Progenitor cell of endocrine pancreas (in vitro differentiated cells): ENCODE measurements at places on chromosomes 2 and 18.

GRCh38 chr2:57890464-57890863 is 156.1 kb upstream of the VRK2 start:
- no peak overlapping the region for H3K4me3 ChIP-seq
- H3K4me1 ChIP-seq, result peaks cover 15% of the 10 kb centered on the region
- DNase-seq, result no peak
- no peaks in the 10 kb centered on the region for H3K27me3 ChIP-seq
- H3K36me3 ChIP-seq, result no peaks in the 10 kb centered on the region

DNA sequence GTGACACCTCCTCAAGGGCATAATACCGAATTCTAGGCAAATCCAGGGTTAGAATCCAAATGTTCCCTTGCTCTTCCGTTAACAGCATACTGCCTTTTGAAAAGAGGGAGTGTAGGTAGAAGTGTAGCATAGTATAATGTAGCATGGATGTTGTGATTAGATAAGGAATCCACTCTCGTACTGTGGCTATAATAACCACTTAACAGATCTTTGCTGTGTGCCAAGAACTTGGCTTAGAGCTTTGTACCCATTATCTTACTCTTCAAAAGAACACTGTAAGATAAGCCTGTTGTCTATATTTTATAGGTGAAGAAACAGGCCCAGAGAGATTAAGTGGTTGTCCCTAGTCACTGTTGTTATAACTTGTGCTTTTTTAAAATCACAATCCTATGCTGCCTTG is 24.2 kb downstream of the WDR75 start:
- no peak overlapping the region for H3K4me3 ChIP-seq
- no peak overlapping the region for H3K27ac ChIP-seq
- H3K4me1 ChIP-seq, result no peaks in the 10 kb centered on the region
- H3K27me3 ChIP-seq, result no peaks in the 10 kb centered on the region

- no peaks in the 10 kb centered on the region for H3K36me3 ChIP-seq
- no peak overlapping the region for H3K4me3 ChIP-seq
- DNase-seq, result no peak
- peaks cover 10% of the 10 kb centered on the region for H3K4me1 ChIP-seq
Observed at GRCh38 chr18:23971666-23972230, 42.8 kb upstream of the TTC39C start.

DNA sequence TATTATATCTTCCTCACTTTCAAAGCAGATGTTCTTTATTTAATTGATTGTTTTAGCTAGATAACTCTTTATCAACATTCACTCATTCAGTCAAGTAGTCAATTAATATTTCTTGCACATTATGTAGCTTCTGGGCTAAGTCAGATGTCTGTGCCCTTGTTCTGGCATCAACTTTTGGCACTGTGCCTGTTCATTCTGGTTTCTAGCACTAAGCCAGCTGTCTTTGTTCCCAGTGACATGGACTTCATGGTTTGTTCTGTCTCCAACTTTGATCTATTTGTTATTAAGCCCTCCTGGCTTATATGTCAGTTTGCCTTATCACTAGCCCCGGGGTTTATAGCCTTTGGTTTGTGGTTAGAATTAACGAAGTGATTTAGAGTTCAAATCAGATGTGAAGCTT is 247.9 kb upstream of the SYT4 start:
- no peak overlapping the region for H3K27ac ChIP-seq
- no peaks in the 10 kb centered on the region for H3K36me3 ChIP-seq
- no peaks in the 10 kb centered on the region for H3K4me1 ChIP-seq
- DNase-seq, result no peak
- H3K27me3 ChIP-seq, result no peaks in the 10 kb centered on the region

GRCh38 chr18:40215979-40216378 is 1739.1 kb upstream of the PIK3C3 start:
- DNase-seq, result no peak
- H3K4me3 ChIP-seq, result no peak overlapping the region
- no peak overlapping the region for H3K27ac ChIP-seq
- no peaks in the 10 kb centered on the region for H3K4me1 ChIP-seq
- no peaks in the 10 kb centered on the region for H3K36me3 ChIP-seq
- H3K27me3 ChIP-seq, result no peaks in the 10 kb centered on the region

GRCh38 chr18:63132819-63133200 is 186.8 kb downstream of the BCL2 start:
- DNase-seq, result no peak
- peaks cover 8% of the 10 kb centered on the region for H3K4me1 ChIP-seq
- H3K4me3 ChIP-seq, result no peak overlapping the region

GRCh38 chr2:217655651-217656050 is 347.1 kb downstream of the TNS1 start:
- no peaks in the 10 kb centered on the region for H3K36me3 ChIP-seq
- peaks cover 6% of the 10 kb centered on the region for H3K4me1 ChIP-seq

DNA sequence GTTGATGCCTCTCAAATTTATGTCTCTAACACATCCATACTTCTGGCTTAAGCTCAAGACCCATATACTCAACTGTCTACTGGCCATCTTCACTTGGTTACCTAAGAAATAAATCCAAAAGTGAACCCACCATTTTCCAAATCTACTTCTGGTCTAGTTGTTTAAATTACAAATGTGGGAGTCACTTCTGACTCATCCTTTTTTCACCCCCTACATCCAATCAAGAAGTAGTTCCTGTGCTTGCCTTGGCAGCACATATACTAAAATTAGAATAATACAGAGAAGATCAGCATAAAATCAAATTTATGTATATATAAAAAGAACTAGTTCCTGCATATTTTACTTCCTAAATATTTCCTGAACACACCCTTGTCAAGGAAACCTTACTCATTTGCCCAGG is 53.6 kb downstream of the STRN start:
- H3K4me3 ChIP-seq, result no peak overlapping the region
- DNase-seq, result no peak

DNA sequence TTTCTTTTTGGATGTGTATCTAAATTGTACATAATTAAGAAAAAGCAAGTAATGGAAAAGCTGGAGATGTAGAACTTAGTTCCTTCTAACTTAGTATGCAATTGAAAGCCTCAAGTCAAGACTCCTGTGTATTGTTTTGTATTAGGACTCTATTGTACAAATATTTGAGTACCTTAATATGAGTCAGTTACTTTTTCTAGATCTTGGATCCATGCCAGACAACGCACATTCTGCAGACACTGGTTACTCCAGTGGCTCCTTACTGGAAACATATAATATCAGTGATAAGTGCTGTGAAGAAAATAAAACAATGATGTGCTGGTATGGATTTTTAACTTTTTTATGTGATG is 1.5 kb downstream of the SLC39A10 start:
- H3K4me3 ChIP-seq, result peak overlapping the region; percentile 97
- peak overlapping the region; percentile 99 for H3K27ac ChIP-seq
- no peak for DNase-seq
- H3K27me3 ChIP-seq, result no peaks in the 10 kb centered on the region

DNA sequence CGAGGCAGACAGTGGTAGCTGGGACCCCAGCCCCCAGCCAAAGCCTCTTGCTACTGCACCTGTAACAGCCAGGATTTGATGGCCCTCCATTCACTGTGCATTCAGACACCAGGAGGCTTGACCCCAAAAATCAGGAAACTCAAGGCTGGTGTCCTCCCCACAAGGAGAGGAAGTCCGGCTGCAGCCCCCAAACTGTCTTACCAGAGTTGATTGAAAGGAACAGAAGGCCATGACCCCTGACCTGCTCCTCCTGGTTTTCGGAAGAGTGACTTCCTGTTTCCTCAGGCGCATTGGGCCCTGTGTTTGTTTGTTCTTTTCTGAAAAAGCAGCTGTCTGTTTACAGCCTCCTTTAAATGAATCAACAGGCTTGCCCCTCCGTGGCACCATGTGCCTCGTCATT is 111.6 kb downstream of the RNF144A start:
- no peaks in the 10 kb centered on the region for H3K27me3 ChIP-seq
- H3K4me3 ChIP-seq, result no peak overlapping the region
- peaks cover 2% of the 10 kb centered on the region for H3K4me1 ChIP-seq
- no peak overlapping the region for H3K27ac ChIP-seq

GRCh38 chr2:141699573-141699972 is 431.2 kb downstream of the LRP1B start:
- no peak for DNase-seq
- H3K36me3 ChIP-seq, result no peaks in the 10 kb centered on the region
- H3K4me3 ChIP-seq, result no peak overlapping the region
- H3K27ac ChIP-seq, result no peak overlapping the region

DNA sequence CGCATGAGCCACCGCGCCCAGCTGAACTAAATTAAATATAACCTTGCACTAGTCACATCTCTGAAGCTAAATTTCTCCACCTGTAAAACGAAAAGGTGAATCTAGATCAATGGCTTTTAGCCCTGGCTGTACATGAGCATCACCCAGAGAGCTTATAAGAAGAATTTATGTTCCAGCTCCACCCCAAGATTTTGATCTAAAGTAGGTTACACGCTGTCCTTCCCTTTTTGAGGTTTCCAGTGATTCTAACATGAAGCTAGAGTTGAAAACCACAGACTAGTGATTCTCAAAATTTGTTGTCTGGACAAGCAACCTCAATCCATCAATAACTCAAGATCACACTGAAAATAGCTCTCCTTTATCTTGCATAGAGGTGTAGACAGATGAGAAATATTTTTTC is 208.8 kb upstream of the CRIM1 start:
- H3K27ac ChIP-seq, result no peak overlapping the region
- H3K36me3 ChIP-seq, result no peaks in the 10 kb centered on the region
- no peaks in the 10 kb centered on the region for H3K27me3 ChIP-seq
- no peaks in the 10 kb centered on the region for H3K4me1 ChIP-seq
- DNase-seq, result no peak
- H3K4me3 ChIP-seq, result no peak overlapping the region

DNA sequence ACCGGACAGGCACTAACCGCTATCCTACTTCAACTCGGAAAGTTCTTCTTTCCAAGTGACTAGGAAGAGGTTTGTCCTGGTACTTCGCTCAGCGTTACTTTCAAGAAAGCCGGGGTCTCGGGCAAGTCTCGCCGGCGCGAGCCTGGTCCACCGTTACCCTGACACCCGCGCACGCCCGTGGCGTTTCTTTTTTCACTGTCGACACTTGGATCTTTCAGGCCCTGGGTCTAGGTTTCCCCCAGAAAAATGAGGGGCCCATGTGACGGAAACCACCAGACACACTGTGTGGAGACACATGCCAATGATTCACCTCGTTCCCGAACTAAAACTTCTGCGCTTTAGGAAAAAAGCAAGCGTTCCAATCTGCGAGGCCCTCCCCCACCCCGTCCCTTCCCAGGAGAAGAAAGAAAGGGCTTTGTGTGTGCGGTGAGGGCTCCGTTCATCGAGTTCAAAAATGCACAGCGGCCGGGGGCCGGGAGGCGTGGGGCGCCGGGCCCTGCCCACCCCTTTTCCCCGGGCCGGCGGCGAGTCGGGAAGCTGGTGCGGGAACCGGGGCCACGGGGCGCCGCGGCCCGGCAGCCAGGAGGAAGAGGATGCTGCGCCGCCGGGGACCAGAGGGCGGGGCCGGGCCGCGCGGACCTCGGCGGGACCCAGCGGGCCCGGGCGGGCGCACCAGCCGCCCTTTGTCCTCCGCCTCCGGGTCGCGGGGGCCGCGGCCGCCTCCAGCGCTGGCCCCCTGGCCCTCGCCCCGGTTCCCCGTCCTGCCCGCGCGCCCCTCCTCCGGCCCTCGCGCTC is 2.6 kb downstream of the ZNF521 start:
- peak overlapping the region; percentile 89 for H3K4me3 ChIP-seq
- peaks cover 59% of the 10 kb centered on the region for H3K27me3 ChIP-seq
- peak overlapping the region; percentile 97 for H3K27ac ChIP-seq

DNA sequence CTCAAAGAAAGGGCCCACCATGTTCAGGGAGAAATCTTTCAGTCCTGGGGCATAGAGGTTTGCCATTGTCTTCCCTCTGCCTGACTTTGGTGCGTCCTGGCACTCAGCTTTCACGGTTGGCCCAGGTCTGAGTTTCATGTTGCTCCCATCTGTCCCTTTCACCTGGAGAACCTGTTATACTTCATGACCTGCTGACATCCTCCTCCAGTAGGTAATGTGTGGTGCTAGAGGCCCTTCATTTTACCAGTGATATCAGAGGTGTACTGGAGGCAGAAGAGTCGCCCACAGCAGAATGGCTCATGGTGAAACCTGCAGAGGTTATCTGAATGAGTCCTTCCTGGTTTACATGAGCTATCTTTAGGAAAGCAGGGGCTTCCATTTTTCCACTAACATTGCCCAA is 128.8 kb upstream of the DLX2 start:
- no peaks in the 10 kb centered on the region for H3K36me3 ChIP-seq
- no peak for DNase-seq
- H3K4me3 ChIP-seq, result no peak overlapping the region
- peaks cover 39% of the 10 kb centered on the region for H3K4me1 ChIP-seq
- H3K27me3 ChIP-seq, result peaks cover 70% of the 10 kb centered on the region
- H3K27ac ChIP-seq, result no peak overlapping the region

DNA sequence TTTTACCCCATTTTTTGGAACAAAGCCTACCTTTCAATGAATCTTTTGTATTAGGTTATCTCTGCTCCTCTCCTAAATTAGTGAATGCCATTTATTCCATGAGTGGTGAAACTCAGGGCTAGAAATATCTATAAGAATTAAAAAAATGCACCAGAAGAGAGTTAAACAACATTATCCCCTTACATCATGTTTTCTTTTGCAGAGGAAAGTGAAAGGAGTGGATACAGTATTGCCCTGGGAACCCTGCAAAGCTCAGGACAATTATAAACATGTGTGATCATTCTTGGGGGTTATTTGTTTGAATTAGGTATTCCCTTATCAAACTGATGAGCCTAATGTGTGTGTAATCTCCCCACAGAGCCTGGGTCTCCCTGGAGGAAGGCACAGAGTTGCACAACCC is 559.2 kb downstream of the RNF144A start:
- H3K27me3 ChIP-seq, result no peaks in the 10 kb centered on the region
- H3K4me3 ChIP-seq, result no peak overlapping the region
- no peaks in the 10 kb centered on the region for H3K36me3 ChIP-seq
- H3K27ac ChIP-seq, result no peak overlapping the region

DNA sequence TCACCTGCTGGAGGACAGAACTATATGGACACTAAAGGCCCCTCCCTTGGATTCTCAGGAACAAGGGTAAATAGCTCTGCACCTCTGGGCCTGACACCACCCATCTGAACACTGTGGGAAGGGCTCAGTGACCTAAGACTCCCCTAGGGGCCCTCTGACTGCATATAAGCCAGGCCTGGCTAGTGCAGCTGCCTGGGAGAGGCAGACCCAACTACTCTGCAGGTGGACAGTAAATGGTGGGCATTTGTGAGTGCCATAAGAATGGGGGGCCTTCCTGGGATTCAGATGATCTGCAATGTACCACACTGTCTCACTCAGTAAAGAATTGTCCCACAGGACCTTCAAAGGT is 11.2 kb upstream of the WIPF1 start:
- peaks cover 12% of the 10 kb centered on the region for H3K4me1 ChIP-seq
- no peak overlapping the region for H3K27ac ChIP-seq
- no peak for DNase-seq
- no peaks in the 10 kb centered on the region for H3K27me3 ChIP-seq
